ENCODE measurements at places on chromosomes 3 and 15.

DNA sequence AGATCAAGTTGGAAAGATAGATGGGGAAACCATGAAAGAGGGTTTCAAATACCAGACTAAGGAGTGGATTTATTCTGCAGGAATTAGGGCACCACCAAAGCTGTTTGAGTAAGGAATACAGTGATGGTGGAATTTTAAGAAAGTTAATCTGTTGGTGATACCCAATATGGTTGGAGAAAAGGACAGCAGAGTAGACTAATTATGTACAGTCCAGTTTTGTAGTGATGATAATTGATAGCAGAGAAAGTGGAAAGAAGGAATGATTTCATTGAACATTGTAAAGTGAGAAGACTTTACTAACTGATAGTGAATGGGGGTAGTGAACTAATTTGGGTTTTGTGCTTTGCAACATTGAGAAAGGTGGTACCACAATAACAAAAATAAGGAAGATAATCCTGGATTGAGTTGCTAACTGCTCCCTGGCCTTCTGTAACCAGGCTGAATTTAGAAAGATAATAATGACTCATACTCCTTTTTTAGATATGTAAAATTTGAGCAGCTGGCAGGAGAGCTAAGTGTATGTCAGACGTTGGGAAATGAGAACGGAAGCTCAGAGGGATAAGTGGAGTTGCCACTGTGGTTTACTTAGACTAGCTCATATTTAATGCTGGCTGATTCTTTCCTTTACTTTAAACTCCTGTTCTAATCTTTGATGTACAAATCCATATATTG lies 16.9 kb downstream of the TCAIM start:
- DNase-seq: no peak

GRCh38 chr3:98333989-98334606 lies 19.6 kb upstream of the OR5K4 start:
- no peak for DNase-seq

- DNase-seq: no peak
Observed at GRCh38 chr15:101368086-101368780, 73.2 kb upstream of the SNRPA1 start.

DNA sequence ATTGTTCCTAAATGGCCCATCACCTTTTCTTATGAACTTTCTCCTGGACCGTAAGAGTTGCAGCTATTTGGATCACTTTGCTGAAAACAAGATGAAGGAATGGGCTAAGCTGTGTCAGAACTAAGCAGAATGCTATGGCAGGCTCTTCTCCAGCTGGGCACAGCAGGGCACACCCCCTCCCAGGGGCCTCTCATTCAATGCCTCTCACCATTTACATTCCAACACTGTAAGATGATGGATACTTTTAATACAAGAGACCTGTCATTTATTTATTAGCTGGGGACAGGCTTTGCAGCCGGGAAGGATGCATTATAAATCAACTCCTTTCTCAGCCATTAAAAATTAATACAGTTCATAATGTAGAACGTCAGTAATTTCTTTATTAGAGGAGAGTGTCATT lies 240.1 kb downstream of the NTRK3 start:
- no peak for DNase-seq

GRCh38 chr3:143974271-143975238 lies 2.9 kb downstream of the DIPK2A start:
- no peak for DNase-seq

DNA sequence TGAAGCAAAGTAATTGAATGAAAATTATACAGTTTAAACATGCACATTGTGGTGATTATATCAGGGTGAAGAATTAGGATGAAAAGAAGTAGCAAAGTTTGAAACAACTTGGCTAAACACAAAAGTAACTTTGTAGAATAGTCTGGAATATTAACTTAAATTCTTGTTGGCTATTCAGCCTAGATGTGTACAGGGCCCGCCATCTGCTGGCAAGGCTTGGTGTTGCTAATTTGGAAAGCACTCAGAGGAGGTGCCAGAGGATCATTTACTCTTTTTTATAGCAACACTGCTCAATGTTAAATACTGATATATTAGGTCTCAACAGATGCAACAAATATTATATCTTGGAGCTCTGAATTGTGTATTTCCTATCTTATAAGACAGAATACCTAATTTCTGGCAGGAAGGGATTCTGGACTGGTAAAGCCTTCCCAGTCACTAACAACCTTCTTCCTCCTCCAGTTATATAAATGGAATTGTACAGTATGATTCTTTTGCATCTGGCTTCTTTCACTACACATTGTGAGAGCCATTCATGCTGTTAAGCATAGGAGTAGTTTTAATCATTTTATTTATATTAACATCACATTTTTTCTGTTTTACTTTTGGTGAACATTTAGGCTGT lies 36.1 kb downstream of the TTC23 start:
- peak; percentile 58 for DNase-seq

DNA sequence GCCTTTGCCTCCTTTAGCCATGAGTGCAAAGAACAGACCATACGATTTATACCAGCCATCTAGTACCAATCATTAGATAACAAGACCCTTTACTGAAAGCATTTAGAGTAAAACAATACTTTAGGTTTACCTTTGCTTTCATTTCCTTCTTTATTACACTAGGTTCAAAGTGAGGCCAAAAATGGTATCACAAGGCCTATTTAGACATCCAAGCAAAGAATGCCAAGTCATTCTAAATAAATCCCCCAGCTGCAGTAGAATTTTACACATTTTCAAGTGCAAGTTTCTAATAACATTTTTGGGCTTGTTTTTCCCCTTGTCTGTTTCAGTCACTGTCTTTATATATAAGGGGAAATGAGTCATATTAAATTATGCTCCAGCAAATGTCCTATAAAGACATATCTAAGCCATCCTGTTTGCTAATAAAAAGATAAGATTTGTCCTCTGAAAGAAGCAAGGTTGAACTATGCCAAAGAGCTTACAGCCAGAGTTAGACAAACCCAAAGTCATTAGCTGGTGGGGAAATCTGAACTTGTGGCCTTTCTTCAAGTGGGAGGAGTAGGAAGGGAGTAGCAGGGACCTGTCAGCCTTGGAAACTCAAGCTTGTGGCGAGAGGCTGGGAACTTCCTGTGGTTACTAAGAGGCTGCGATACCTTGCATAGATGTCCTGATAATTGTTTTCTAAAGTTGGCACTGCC lies 232.7 kb downstream of the MECOM start:
- no peak for DNase-seq

DNA sequence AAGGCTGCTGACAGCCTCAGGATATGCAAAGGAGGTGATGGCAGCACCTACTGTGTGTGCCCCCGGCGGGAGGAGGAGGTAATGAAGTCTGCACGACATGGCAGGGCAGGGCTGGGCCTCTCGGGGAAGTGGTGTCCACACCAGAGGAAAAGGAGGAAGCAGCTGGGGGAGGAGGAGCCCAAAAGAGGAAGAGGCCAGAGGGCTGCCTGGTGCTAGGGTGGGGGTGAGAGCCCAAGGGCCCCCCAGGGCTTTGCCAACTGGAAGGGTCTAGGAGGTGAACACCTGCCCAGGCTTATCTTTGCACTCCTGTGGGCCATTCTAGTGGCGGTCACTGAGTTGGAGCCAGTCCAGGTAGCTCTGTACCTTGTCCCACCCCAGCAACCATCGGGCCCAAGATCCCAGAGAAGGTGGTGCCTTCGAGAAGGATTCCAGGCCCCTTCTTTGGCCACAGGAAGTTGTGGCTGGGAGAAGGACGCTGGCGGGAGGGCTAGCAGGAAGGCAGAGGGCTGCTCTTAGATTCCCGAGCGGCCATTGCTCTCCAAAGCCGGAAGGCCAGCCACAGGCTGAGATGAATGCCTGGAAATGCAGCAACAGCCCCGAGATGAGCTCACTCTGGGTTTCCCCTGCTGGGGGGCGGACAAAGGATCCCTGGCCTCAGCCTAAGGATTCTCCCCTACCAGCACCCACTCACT lies 7.0 kb downstream of the GNAI2 start:
- no peak for DNase-seq

DNA sequence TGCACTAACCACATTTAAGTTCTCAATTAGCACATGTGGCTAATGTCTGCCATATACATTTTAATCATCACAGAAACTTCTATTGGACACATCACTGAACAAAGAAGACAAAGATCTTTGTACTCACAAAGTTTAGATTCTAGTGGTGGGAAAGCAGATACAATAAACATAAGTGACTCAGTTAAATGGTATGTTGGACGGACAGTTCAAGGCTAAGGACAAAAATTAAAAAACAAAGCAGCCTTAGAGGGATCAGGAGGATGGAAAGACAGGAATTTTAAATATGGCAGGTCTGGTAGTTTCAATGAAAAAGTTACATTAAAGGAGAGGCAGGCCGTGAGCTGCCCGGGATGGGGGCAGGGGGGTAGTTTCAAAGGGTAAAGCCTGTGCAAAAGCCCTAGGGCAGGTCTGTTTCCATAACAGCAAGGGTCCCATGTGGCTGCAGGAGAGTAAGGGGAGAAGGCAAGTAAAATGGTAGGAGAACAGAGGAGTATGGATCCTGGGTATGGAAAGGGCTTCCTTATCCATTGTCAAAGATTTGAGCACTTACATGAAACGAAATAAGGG lies 220.7 kb downstream of the FHIT start:
- DNase-seq: no peak

GRCh38 chr3:175664911-175665310 lies 805.8 kb downstream of the NAALADL2 start:
- peak; percentile 63 for DNase-seq

DNA sequence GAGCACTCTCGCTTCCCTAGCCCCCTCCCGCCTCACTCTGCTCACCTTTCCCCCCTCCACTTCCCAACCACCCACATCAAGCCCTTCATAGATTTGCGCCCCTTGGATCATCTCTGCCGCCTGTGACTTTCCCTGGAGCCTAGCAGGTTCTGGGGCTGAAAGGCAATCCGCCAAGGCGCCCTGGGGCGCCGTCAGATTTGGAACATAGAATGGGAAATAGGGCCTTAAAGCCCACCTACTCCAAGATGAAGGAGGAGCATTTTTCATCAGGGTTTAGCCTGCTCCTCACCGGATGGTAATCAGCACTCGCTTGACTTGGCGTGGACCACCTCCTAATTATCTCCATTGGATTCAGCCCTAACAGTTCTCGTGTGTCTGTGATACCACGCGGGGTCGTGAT lies 1.3 kb downstream of the CPNE4 start:
- DNase-seq: no peak

DNA sequence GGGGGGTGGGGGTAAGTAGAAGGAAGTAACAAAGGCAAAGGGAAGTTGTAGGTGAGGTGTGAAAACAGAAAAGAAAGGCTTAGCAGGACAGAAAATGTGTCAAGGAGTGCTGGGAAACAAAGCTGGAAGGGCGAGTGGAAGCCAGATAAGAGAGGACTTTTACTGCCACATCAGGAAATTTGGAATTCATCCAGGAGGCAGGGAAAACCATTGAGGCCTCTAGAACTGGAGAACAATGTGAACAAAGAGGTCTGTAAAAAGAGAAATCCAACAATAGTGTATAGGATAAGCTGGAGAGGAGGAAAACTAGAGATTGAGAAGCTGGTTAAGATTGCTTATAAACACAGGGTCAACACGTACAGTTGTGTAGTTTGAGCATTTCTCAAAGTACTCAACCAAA lies 116.6 kb downstream of the NTRK3 start:
- DNase-seq: no peak

DNA sequence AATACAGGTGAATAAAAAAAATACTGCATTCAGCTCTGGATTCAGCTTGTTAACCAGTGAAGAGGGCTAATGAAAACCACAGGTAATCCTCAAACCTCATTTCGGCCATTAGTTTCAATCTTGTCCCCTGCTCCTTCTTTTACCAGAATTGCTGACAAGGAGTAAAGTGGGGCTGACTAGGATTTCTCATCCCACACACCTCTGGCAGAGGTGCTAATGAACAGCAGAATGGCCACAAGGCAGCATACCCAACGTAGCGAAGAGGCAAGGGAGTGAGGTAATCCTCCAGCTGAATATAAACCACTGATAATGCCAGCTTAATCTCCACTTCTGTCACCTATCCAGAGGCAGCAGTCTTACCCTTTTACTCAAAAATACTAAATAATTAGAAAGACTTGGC lies 248.8 kb upstream of the CDIN1 start:
- no peak for DNase-seq

DNA sequence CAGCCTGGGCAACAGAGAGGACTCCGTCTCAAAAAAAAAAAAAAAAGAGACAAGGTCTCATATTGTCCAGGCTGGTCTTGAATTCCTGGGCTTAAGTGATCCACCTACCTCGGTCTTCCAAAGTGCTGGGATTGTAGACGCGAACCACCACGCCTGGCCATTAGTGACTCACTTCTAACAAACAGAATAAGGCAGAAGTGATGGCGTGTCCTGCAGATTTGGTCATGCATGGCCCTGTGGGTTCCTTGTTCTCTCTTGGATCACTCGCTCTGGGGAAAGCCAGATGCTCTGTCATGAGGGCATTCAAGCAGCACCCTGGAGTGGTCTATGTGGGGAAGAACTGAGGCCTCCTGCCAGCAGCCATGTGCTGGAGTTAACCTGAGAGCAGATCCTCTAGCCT lies 27.4 kb upstream of the TJP1 start:
- no peak for DNase-seq

DNA sequence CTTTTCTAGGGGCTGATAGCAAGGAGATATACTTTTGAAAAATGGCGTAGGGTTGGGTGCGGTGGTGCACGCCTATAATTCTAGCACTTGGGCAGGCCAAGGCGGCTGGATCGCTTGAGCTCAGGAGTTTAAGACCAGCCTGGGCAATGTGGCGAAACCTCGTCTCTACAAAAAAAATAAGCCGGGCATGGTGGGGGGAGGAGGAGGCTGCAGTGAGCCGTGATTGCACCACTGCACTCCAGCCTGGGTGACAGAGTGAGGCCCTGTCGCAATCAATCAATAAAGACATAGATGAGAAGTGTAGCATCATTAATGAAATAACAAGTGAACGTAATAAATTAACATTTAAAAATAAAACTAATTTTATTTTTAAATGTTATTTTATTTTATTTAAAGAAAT lies 134.6 kb downstream of the SLCO3A1 start:
- DNase-seq: no peak

DNA sequence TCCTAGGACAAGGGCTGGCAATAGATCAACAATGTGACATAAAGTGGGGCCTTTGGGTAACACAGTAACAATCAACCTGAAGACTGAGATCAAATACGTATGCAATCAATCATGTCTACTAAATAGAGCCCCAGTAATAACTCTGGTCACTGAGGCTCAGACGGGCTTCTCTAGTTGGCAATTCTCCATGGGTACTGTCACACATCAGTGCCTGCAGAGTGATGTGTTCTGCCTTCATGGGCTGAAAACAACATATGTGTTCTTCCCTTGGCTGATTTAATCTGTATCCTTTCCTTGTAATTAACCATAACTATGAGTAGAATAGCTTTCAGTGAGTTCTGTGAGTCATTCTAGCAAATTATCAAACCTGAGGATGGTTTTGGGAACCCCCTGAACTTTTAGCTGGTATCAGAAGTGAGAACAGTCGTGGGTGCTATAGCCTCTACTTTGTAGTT lies 113.6 kb downstream of the TMCO5A start:
- no peak for DNase-seq

DNA sequence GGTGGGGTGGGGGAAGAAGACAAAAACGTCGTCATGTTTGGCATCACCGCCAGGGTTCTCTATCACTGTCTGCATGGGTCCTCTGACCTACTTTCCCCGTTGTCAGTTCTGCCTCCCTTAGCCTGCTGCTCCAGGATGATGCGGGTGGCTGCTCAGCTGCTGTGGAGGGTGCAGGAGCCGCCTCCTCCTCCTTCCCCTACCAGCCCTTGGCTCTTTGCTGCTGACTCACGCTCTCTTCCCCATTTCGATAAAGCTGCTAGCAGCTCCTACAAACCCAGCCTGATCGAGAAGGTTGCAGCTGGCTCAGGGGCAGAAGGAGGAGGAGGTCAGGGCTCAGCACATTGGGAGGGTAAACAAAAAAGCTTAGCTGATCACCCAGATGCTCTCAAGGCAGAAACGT lies 49.5 kb upstream of the SEC13 start:
- DNase-seq: no peak

GRCh38 chr3:17055374-17056276 lies 170.9 kb downstream of the PLCL2 start:
- no peak for DNase-seq
